ENCODE measurements at places on chromosomes 5 and 9. TPM values are rescaled to one million over a fixed set of nuclear protein-coding genes. Genes with fewer than 3 reads are reported as not detected.
A peak's percentile ranks its signal among the peaks of the same experiment; 100 is the strongest.

SLC46A2 gene
- not detected for total RNA-seq

WNT8A gene
- not detected for total RNA-seq

OCLN gene
- 0.68 TPM for total RNA-seq

NDOR1 gene
- 45.1 TPM for total RNA-seq

PRUNE2 gene
- total RNA-seq: 0.53 TPM

DOLPP1 gene
- total RNA-seq: 30.2 TPM

SLC36A1 gene
- 6.8 TPM for total RNA-seq

PCDHGB6 gene
- total RNA-seq: 0.11 TPM

SH2D3C gene
- total RNA-seq: 14.1 TPM

PRSS3 gene
- 0.72 TPM for total RNA-seq

CAPSL gene
- 0.40 TPM for total RNA-seq

- no peaks in the 10 kb centered on the region for H3K4me1 ChIP-seq
- H3K27ac ChIP-seq: no peak overlapping the region
- no peak for DNase-seq
- H3K27me3 ChIP-seq: no peaks in the 10 kb centered on the region
- no peak overlapping the region for H3K4me3 ChIP-seq
Measured at GRCh38 chr9:90600029-90600428, 42.6 kb downstream of the DIRAS2 start.

DNA sequence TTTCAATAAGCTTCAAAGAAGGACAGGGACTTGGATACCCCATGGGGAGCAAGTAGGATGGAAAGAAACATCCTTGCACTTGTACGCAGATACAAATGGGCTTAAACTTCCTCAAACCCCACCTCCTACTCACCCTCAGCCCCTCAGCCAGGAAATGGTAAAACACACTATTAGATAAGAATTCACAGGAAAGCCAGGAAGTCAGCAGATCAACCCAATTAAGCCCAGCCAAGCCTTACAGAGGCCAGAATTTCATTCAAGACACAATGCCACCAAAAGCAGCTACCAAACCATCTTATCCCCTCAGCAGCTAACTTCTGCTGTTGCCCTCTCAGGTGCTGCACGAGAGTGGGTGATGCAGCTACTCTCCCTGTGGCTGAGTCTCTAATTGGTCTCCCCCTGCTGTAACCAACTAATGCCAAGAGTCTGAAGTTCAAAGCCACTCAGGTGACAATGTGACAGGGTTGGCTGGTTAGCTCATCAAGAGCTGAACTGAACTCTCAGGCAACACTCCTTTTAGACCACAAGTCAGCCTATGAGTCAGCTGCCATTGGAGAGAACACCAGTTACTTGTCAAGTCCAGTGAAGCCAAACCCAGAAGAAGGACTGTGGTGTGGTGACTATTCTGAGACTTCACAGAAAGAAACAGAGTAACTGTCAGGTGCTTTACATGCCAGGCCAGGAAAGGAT, 201.9 kb downstream of the ZNF608 start:
- H3K4me3 ChIP-seq: no peak overlapping the region
- no peaks in the 10 kb centered on the region for H3K27me3 ChIP-seq
- H3K36me3 ChIP-seq: no peaks in the 10 kb centered on the region
- H3K4me1 ChIP-seq: no peaks in the 10 kb centered on the region
- DNase-seq: no peak

- H3K36me3 ChIP-seq: no peaks in the 10 kb centered on the region
- no peak overlapping the region for H3K27ac ChIP-seq
- no peak overlapping the region for H3K4me3 ChIP-seq
- no peaks in the 10 kb centered on the region for H3K27me3 ChIP-seq
Measured at GRCh38 chr9:76374783-76375559, 19.3 kb downstream of the RFK start.

DNA sequence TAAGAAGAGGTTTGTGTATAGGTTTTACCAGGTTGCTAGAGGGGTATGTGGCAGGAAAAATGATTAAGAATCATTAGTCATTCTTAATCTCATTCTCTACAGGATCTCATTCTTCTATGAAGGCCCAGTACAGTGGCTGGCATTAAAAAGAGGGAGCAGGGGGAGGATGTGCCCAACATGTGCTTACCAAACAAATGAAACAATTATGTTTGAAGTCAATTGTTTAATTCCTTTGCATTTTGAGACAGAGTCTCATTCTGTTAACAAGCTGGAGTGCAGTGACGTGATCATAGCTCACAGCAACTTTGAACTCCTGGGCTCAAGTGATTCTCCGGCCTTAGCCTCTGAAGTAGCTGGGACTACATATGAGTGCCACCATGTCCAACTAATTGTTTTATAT, 23.0 kb downstream of the FNIP1 start:
- no peak for DNase-seq
- H3K36me3 ChIP-seq: no peaks in the 10 kb centered on the region
- no peak overlapping the region for H3K4me3 ChIP-seq
- no peaks in the 10 kb centered on the region for H3K27me3 ChIP-seq

GRCh38 chr5:134022333-134022732, 17.6 kb upstream of the VDAC1 start:
- no peak for DNase-seq
- H3K36me3 ChIP-seq: no peaks in the 10 kb centered on the region
- H3K27me3 ChIP-seq: no peaks in the 10 kb centered on the region

- no peaks in the 10 kb centered on the region for H3K4me1 ChIP-seq
- no peaks in the 10 kb centered on the region for H3K36me3 ChIP-seq
- H3K4me3 ChIP-seq: no peak overlapping the region
Measured at GRCh38 chr5:80355686-80356085, 35.9 kb downstream of the SPZ1 start.

DNA sequence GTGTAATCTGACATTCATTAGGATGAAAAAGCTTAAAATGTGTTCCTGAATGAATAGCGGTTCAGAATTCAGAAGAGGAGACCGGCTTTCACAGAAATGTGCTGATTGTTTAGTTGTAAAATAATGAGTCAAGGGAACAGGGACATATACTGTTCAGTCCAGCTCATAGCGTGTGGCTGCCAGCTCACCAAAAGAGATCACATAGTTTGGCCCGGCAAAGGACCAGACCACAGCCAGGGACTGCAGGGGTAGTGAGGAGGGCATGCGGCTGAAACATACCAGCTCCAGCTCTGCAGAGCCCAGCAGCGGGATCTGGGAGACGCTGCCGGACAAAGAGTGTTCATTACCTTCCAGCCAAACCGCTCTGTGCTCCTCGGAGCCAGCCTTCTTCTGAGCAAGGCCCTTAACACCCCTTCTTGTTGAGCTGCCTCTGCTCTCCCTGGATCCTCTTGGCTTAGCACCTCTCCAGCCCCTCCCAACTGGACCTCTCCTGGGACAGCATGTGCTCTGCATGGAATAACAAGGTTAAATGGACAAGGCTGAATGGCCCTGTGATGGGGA, 116.8 kb upstream of the CNTLN start:
- H3K36me3 ChIP-seq: no peaks in the 10 kb centered on the region
- H3K27me3 ChIP-seq: no peaks in the 10 kb centered on the region
- DNase-seq: no peak
- no peak overlapping the region for H3K27ac ChIP-seq
- no peaks in the 10 kb centered on the region for H3K4me1 ChIP-seq

- no peaks in the 10 kb centered on the region for H3K36me3 ChIP-seq
- H3K4me1 ChIP-seq: no peaks in the 10 kb centered on the region
Measured at GRCh38 chr9:133207540-133208170, 1.4 kb downstream of the OBP2B start.

- DNase-seq: no peak
- no peak overlapping the region for H3K27ac ChIP-seq
- H3K36me3 ChIP-seq: no peaks in the 10 kb centered on the region
- H3K27me3 ChIP-seq: no peaks in the 10 kb centered on the region
- no peaks in the 10 kb centered on the region for H3K4me1 ChIP-seq
Measured at GRCh38 chr5:34813509-34813908, 25.5 kb upstream of the TTC23L start.

DNA sequence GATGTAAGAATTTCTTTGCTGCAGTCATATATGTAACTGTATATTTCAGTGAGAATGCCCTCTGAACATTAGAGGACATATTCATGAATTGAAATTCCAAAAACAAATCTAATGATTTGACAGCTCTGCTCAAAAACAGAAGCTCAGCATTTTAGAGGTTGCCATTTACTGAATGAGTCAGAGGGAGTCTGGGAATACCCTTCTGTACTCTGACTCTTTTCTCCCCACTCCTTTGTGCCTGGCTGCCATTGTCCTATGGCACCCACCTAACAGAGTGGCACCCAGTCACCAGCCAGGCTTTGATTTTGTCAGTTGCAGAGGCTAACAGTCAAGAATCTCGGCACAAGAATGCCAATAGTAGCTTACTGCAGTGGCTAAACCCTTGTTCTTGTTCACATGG, 133.6 kb downstream of the ATG10 start:
- no peaks in the 10 kb centered on the region for H3K36me3 ChIP-seq
- no peaks in the 10 kb centered on the region for H3K4me1 ChIP-seq
- no peak for DNase-seq
- H3K27ac ChIP-seq: no peak overlapping the region

DNA sequence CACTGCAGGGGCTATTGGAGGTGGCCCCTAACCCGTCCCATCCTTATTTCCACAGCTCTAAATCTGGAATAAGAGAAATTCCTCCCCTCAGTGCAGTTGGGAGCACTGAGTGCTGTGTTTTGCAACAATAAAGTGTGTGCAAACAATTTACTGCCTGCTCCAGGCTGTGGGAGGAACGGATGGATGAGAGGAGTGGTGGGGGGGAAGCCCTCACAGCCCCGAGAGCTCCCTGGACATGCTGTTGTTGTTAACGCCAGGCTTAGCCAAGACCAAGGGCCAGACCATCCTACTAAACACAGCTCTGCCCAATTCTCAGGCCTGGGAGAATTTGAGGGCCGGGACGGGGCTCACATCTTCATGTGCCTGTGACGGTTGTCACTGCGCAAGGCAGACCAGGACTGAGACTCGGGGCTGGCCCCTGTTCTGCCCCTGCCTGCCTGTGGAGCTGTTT, 200.2 kb downstream of the DAB2IP start:
- no peaks in the 10 kb centered on the region for H3K36me3 ChIP-seq
- DNase-seq: no peak
- no peaks in the 10 kb centered on the region for H3K27me3 ChIP-seq
- no peaks in the 10 kb centered on the region for H3K4me1 ChIP-seq

- peak overlapping the region; percentile 67 for H3K4me3 ChIP-seq
- H3K4me1 ChIP-seq: peaks cover 18% of the 10 kb centered on the region
- no peaks in the 10 kb centered on the region for H3K27me3 ChIP-seq
- peak; percentile 52 for DNase-seq
- peak overlapping the region; percentile 76 for H3K27ac ChIP-seq
Measured at GRCh38 chr9:19102181-19102630, 498 bp downstream of the HAUS6 start.

DNA sequence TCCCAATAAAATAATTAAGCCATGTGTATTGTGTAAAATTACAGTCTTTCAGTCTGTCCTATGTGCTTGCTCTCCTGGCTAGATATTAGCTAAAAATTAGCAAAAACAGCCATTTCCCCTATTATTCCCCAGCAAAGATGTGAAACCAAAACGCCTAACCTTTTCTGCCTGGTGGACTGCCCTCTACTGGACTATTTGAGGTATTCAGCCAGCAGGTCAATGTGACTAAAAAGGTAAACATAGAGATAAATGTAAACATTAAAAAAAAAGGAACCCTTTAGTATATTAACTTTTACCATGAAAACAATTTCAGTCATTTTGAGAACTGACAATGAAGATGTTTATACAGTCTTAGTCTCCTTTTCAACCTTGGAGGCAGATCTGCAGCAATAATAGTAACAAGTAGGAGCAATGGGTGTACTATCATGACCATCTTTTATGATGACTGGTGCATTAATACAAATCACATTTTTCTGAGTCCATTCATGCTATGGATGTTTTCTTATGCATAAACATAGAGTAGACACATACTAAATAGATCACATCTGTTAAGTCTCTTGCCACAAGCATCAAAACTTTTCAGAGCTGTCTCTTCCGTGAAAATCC, 10.1 kb downstream of the ATG12 start:
- peaks cover 35% of the 10 kb centered on the region for H3K36me3 ChIP-seq
- no peak overlapping the region for H3K4me3 ChIP-seq
- H3K27ac ChIP-seq: no peak overlapping the region
- no peaks in the 10 kb centered on the region for H3K4me1 ChIP-seq

DNA sequence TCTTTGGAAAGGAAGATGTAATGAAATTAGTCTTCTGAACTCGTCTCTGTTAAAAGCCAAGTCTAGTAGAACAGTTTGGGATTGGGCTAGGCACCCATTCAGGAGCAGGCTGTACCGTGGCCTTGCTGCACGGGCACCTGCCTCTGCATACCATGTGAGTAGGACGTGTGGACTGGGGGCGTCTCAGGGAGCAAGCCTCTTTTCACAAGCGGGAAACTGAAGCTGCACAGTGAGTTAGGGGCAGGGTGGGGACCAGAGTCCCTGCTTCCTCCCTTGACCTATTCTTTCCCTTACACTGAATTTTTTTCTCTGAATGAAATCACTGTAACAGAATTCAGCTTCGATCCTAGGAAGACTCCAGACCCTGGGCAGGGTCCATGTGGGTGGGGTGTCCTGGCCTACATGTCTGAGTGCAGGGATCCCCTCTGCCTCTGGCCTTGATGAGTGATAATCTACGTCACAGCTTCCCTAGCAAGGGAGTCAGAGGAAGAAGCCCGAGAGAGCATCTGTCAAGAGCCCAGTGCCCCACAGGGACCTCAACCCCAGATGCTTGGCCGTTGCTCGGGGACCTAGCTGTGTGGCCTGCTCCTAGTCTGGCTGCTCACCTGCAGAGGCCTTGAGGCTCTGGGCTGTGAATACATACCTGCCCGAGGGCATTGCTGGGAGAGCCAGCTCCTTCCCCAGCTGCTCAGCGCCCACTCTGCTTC, 15.1 kb downstream of the PHF2 start:
- H3K4me3 ChIP-seq: no peak overlapping the region
- H3K4me1 ChIP-seq: peaks cover 16% of the 10 kb centered on the region
- H3K36me3 ChIP-seq: no peaks in the 10 kb centered on the region
- DNase-seq: no peak
- no peaks in the 10 kb centered on the region for H3K27me3 ChIP-seq

- H3K4me3 ChIP-seq: no peak overlapping the region
- no peak for DNase-seq
- H3K27ac ChIP-seq: no peak overlapping the region
- no peaks in the 10 kb centered on the region for H3K36me3 ChIP-seq
- H3K4me1 ChIP-seq: peaks cover 3% of the 10 kb centered on the region
- peaks cover 15% of the 10 kb centered on the region for H3K27me3 ChIP-seq
Measured at GRCh38 chr5:1014781-1015221, 6.2 kb downstream of the NKD2 start.

GRCh38 chr5:17212996-17213395, 4.4 kb upstream of the BASP1 start:
- H3K4me3 ChIP-seq: no peak overlapping the region
- H3K36me3 ChIP-seq: no peaks in the 10 kb centered on the region
- H3K4me1 ChIP-seq: no peaks in the 10 kb centered on the region

- no peaks in the 10 kb centered on the region for H3K36me3 ChIP-seq
- H3K27me3 ChIP-seq: no peaks in the 10 kb centered on the region
- no peaks in the 10 kb centered on the region for H3K4me1 ChIP-seq
- H3K27ac ChIP-seq: no peak overlapping the region
- H3K4me3 ChIP-seq: no peak overlapping the region
Measured at GRCh38 chr5:172740428-172741205, 30.4 kb downstream of the DUSP1 start.

DNA sequence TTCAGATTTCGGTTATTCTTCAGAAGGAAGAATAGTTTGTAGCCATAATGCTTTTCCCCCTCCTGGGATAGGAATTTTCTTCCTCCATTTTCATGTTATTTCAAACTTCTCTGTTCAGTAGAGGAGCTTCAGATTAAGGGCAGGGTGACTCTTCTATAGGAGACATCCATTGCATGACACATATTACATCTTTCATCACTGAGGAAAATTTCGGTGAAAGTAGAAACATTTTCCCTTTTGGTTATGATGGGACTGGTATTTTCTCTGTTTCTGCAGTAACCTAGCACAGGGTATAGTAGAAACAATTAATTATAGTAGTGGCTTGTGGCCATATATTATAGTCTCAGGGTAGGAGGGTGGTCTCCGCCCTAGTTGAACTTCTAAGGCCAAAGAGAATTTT, 1.1 kb downstream of the IPO11 start:
- peaks cover 15% of the 10 kb centered on the region for H3K4me1 ChIP-seq
- peak overlapping the region; percentile 84 for H3K4me3 ChIP-seq
- H3K36me3 ChIP-seq: no peaks in the 10 kb centered on the region
- H3K27ac ChIP-seq: peak overlapping the region; percentile 77
- no peak for DNase-seq
